Sciatic nerve (tissue), 2 donors: ENCODE measurements at places on chromosomes 4 and X. TPM values are rescaled to one million over a fixed set of nuclear protein-coding genes. Genes with fewer than 3 reads are reported as not detected.

DNA sequence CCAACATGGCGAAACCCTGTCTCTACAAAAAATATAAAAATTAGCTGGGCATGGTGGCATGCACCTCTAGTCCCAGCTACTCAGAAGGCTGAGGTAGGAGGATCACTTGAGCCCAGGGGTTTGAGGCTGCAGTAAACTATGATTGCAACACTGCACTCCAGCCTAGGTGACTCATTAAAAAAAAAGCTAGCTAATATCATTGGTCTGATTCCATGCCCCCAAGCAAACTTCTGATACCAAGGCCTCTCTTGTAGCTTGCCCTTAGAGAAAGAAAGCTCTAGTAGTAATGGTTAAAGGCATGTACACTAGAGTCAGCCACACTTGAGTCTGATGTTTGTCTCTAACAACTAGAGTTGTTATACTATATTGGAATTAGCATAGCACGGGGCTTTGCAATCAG is 32.6 kb upstream of the PHF8 start:
- no peak for DNase-seq

- DNase-seq = no peak
Observed at GRCh38 chr4:185932491-185932890, 120.5 kb upstream of the SORBS2 start.

GRCh38 chrX:107573016-107573415 is 55.3 kb upstream of the PRPS1 start:
- DNase-seq = no peak

- no peak for DNase-seq
Observed at GRCh38 chr4:73864961-73865360, 4.2 kb upstream of the CXCL1 start.

DNA sequence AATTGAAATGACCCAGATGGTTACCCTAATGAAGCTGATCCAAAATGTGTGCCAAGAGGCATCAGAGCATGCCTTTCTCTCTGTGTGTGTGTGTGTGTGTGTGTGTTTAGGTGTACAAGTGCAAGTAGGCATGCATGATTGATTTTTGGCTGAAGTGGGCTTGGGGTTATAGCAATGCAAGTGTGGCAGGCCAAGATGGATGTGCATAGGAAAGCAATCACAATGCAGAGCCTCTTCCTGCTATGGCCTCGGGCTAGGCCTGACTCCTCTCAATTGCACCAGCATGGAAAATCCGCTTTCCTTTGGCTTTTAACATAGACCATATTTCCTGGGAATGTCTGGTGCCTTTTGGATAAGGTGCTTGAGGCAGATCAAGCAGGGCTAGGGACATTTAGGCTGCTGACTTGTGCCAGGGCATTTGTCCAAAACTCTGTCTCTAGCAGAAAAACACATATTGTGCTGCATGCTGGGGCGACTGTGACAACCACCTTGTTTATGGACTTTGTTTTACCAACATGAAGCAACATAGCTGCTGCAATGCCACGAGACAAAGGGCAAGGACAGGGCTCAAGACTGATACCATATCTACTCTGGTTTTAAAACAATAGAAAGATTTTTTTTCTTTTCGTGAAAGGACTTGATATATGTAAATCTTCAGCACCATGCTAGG is 395.7 kb downstream of the RAPGEF2 start:
- DNase-seq = no peak

DNA sequence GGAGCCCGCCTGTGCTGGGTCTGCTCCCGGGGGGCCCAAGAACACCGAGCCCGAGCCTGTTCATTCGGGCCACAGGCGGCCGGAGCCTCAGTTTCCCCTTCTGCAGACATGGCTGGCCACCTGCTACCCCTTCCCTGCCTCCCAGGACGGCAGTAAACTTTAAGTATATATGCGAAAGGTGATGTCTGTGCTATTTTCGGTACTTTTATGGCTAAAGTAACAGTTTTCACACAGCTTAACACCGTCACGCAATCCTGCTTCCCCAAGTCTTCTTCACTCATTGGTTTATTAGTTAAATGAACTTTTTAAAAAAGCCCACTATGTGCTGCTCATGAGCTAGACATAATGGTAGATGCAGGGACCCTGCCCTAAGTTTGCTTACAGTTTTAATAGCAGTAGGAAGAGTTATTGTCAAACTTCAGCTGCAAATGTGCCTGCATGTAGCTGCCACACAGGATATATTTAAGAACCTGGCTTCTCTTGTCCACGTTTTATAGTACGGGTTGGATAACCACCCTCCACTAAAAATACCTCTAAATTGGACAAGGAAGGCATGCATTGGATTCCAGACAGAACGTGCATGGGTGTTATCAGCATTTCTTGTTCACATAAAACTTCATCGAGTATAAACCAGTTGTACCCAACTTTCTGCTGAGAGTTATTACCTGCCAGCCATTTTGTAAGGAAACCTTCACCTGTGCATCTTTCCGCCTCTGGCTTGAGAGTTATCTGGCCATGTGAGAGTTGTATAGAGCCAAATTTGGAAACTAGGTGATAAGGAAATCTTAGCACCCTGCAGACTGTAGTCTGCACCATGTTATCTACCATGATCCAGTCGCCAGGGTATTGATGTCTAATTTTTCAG is 741 bp downstream of the ANAPC4 start:
- no peak for DNase-seq

- no peak for DNase-seq
Observed at GRCh38 chr4:105951198-105951597, 55.9 kb downstream of the NPNT start.

DNA sequence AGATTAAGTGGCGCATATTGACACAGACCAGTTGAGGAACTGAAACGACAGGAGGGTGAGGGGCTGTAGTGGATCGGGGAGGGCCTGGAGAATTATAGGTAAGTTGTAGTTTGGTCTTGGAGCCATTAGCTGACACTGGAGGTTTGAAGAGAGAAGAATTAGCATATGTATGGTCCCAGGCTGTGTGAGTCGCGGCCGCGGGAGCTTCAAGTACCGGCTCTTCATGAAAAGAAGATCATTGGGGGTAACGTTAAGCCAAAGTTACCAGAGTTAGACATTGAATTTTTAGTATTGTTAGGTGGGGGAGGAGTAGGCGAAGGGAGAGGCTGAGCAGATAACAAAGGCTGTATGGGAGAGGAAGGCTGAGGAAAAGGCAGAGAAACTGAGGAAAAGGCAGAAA is 56.5 kb downstream of the ZNF674 start:
- no peak for DNase-seq

GRCh38 chr4:157045507-157046127 is 30.3 kb upstream of the GLRB start:
- no peak for DNase-seq

DNA sequence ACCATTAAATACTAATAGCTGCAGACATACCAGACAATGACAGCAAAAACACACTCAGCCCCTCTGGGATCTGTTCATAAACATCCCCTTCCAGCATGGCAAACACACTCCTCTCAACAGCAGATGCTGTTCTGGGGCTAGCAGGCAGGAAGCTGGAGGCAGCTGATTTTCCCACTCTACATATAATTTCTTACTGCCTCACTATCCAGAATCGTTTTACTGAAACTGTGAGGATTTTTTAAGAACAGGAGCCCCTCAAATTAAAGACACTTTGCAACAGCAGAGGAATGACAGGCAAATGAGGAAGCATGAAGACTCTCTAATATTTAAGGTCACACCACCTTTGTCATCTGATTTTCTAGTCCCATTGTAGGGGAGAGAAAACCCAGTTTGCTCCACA is 2.2 kb downstream of the MAPK10 start:
- DNase-seq = no peak

DNA sequence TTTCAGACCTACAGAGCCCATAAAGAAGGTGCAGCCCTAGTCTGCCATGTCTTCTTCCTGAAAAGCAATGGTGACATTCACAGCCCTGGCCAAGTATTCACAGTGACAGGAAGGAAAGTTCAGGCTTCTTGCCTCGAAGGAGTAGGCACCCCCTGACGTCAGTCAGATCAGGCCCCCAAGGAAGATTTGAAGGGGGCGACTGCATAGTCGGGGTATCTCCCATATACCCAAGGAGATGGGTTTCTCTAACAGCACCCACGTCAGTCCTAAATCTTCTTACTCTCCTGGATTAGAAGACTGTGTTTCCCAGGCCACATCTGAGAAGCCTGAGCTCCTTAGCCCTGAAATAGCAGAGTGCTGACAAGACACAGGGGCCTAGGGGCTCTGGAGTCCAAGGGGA is at the start of gene PPEF2:
TSS of gene PPEF2 (minus strand) at position 101 of the 400 bp plus-strand sequence. CDS start 6,127 bp downstream, outside the sequence.
- DNase-seq = no peak

- DNase-seq = no peak
Observed at GRCh38 chr4:147207911-147208310, 262.2 kb upstream of the TTC29 start.

DNA sequence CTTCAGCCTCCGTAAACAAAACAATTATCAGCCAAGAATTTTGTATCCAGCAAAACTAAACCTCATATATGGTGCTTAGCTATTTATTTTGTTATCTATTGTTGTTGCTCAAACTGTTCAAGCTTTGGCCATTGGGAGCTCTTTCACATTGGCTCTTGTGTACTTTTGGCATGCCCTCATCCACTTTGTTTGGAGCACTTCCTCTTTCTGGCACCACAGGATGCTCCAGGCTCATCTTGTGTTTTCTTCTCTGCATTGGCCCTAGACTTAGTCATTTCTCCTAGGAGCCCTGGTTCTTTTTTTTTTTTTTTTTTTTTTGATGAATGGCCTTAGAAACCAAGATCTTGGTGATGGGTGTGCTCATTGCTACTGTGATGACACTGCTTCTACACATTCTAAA is 74.5 kb downstream of the DIPK2B start:
- no peak for DNase-seq

- DNase-seq = no peak
Observed at GRCh38 chr4:23477905-23478304, 411.9 kb downstream of the PPARGC1A start.

GRCh38 chr4:152206646-152207377 is 329.1 kb downstream of the FBXW7 start:
- DNase-seq = no peak

- no peak for DNase-seq
Observed at GRCh38 chrX:15908603-15909290, 54.1 kb upstream of the AP1S2 start.

DNA sequence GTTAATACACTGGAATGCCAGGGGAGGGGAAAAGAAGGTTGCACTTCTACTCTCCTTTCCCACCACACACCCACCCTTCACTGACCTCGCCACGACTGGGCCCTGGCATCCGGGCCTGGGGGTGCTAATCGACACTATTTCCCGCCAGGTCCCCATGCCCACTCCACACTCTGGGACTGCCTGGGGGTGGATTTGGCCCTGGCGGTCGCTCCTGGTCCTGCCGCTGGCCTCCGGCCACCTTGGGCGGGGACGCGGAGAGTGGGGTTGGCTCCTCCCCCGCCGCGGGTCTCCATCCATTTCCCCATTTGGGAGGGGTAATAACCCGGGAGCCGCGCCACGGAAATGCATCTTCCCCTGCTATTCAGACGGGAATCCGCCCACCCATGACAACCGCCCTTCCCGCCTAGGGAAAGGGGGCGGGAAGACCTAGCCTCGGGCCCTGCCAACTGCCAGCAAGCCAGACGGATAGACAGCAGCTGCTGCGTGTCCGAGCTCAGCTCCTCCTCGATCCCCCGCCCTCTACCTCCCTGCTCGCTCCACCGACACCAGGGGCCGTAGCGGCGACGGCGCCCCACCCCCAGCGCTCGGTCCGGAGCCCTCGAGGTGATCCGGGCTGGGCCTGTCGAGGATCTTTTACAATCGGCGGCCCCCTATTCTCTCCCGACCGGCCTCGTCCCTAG is 78.1 kb downstream of the RLIM start:
- peak; percentile 89 for DNase-seq

- DNase-seq = no peak
Observed at GRCh38 chrX:110228453-110228852, 89.4 kb downstream of the AMMECR1 start.

- peak; percentile 56 for DNase-seq
Observed at GRCh38 chr4:165874791-165875371, 1.8 kb downstream of the TLL1 start.

GRCh38 chr4:37892641-37893040 is 1.8 kb downstream of the TBC1D1 start:
- no peak for DNase-seq

GRCh38 chrX:111447298-111447697 is 35.3 kb upstream of the DCX start:
- DNase-seq = no peak

DNA sequence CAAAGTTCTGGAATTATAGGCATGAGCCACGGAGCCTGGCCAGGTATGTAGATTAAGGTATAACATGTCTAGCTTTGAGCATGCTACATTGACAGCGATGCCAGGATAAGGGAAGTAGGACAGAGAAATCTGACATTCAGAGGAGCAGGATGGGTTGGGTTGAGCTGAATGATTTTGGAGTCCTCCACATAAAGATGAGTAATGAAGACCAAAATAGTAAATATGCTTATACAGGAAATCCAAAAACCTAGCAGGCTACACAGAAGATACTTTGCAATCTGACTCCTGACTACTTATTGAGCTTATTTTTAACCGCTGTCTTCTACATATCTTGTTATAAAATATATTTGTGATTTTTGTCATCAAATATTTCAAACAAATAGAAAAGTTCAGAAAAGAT is 69.7 kb downstream of the PDGFC start:
- no peak for DNase-seq

DNA sequence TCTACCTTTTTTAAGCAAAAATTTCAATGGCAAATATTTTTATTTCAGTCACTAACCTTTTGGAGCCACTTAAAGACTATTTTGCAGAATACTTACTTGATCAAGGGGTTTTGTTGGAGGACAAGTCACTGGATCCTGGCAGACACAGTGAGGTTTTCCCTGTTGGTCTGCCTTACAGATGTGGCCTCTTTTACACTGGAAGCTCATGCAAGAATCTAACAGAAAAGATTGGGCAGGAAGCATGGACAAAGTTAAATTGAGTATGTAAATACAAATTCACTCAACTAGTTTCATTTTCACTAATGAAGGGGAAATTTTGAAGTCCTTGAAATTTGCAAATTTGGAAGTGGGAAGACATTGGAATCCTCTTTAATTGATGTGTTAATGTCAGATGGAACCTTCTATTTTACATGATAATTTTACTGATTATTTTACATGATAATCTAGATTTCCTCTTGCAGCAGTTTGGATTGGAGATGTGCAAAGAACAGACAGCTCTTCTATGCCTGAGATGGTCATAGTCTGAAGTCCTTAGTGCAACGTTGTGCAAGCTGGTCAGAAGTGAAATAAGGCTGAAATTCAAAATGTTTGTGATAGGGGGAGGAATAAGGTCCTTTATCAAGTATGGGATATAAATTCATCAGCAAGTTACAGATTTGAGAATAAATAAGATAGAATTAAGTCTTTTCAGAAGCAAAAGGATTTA is 38.4 kb downstream of the SPARCL1 start:
- DNase-seq = no peak

GRCh38 chr4:151052785-151053184 is 37.7 kb upstream of the LRBA start:
- no peak for DNase-seq

DNA sequence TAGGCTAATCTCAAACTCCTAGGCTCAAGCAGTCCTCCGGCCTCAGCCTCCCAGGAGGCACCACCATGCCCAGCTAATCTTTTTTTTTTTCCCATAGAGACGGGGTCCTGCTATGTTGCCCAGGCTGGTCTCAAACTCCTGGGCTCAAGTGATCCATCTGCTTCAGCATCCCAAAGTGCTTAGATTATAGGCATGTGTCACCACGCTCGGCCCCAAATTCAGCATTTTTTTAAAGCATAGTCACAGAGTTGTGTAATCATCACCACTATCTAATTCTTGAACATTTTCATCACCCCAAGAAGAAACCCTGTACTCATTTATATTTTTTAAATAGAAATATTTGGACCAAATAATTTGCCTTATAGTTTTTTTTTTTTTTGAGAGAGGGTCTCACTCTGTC is 10.3 kb downstream of the CENPI start:
- DNase-seq = no peak

CTSO gene
- 25.9 TPM for total RNA-seq

P2RY10 gene
- 1.8 TPM for total RNA-seq

GPC3 gene
- total RNA-seq = 84.2 TPM

GRPR gene
- 0.40 TPM for total RNA-seq

RBM47 gene
- 21.0 TPM for total RNA-seq
